ENCODE measurements at places on chromosomes 12 and 14.

DNA sequence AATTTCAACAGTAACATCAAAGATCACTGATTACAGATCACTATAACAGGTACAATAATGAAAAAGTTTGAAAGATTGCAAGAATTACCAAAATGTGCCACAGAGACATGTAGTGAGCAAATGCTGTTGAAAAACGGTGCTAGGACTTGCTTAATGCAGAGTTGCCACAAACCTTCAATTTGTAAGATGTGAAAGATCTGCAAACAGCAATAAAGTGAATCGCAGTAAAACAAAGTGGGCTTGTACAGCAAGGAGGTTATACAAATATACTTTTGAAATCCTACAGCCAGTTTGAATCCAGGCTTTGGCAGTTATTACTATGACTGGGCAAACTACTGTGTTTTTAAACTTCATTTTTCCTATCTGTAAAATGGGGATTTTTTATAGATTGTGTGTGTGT lies 1.0 kb upstream of the PLEKHA5 start:
- H3K27me3 ChIP-seq, result no peaks in the 10 kb centered on the region
- no peak for DNase-seq
- H3K4me1 ChIP-seq, result no peaks in the 10 kb centered on the region
- no peak overlapping the region for H3K27ac ChIP-seq
- no peaks in the 10 kb centered on the region for H3K36me3 ChIP-seq

- no peaks in the 10 kb centered on the region for H3K27me3 ChIP-seq
- no peak for DNase-seq
- peaks cover 7% of the 10 kb centered on the region for H3K4me1 ChIP-seq
- H3K27ac ChIP-seq, result peak overlapping the region; percentile 99
Measured at GRCh38 chr12:45214749-45215418, 1.0 kb upstream of the ANO6 start.

DNA sequence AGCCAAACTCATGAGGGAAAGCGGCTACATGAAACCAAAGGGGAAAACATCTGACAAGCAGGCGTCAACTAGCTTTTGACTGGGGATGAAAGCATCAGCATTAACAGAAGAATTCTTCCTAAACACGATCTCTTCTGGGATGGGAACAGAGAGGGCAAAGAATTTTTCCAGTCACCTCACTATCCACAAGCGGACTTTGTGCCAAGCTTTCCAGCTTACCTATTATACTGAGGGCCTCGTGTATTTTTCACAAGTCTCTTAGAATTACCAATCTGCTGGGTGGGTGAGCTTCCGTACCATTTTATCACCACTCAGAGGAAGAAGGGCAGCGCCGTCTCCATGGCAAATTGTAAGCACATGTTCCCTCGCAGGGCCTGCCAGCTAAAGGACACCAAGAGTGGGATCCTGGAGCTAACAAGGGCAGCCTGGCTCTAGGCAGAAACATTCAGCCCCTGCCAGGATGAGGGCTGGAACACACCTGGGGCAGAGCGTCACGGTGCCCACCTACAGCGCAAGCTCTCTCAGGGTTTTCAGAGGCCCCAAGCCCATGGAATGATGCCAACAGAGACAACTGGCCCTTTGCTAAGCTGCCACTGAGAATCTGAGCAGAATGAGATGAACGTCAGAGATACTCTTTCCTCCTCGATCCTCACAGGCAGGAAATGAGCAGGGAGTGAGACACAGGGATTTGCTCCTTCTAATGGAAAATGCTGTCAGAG lies 74.6 kb downstream of the CHGA start:
- H3K4me3 ChIP-seq, result no peak overlapping the region
- H3K27ac ChIP-seq, result no peak overlapping the region
- no peak for DNase-seq
- H3K36me3 ChIP-seq, result no peaks in the 10 kb centered on the region
- peaks cover 2% of the 10 kb centered on the region for H3K4me1 ChIP-seq
- no peaks in the 10 kb centered on the region for H3K27me3 ChIP-seq

DNA sequence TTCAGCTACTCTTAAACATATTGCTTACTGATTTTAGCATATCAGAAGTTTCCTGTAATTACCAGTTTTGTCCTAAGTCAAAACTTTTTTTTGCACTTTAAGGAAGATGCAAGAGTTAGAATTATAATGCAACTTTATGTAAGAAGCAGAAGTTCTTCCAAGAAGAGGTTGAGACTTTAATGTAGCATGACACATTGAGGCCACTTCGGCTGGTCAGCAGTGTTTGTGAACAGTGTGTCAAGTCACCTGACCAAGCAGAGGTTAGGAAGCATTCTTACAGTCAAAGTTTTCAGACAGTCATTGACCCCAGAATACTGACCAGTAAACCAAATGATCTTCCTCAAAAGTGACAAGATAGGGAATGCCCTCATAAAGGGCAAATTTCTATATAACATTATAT lies 15.2 kb downstream of the FGFR1OP2 start:
- no peaks in the 10 kb centered on the region for H3K4me1 ChIP-seq
- DNase-seq, result peak; percentile 38
- H3K27me3 ChIP-seq, result no peaks in the 10 kb centered on the region
- H3K27ac ChIP-seq, result no peak overlapping the region
- peaks cover 7% of the 10 kb centered on the region for H3K36me3 ChIP-seq

- DNase-seq, result no peak
- H3K36me3 ChIP-seq, result peaks cover 22% of the 10 kb centered on the region
- H3K4me3 ChIP-seq, result no peak overlapping the region
- H3K27ac ChIP-seq, result no peak overlapping the region
- no peaks in the 10 kb centered on the region for H3K4me1 ChIP-seq
Measured at GRCh38 chr14:39060818-39061437, 42.1 kb downstream of the SEC23A start.

DNA sequence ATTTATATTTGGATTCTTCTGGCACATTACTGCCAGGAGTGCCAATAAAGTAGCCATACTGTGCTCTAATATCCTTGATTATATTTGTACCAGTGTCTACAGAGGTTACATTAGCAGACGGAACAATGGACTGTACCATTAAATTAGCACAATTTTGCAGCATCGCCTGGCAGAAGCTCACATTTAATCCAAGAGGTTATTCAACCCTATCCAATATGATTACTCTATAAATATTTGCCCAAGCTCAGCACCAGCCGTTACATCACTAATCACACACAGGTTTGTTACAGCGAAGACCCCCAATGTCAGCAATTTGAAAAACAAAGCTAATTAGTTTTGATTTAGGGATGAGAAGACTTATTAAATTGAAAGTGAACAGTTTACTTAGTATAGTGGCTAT lies 16.9 kb upstream of the MGST1 start:
- H3K4me3 ChIP-seq, result no peak overlapping the region
- H3K27ac ChIP-seq, result no peak overlapping the region
- H3K36me3 ChIP-seq, result no peaks in the 10 kb centered on the region

DNA sequence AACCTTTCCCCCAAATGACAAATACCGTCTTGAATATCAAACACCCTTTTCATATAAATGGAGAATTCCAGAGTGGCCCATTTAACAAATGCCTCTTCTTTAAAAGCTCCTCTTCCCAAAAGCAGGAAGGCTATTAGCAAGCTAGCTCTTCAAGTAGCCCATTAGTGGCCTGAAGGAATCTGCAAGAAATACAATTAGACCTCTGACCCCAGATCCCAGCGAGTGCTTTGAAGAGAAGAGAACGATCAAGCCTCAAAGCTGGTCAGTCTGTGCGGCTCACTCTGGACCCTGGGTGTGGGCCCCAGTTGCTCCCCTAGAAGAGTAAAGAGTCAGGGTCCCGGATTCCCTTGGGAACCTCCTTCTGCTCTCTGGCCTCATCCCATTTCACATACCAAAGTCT lies 325.6 kb downstream of the NUAK1 start:
- H3K4me3 ChIP-seq, result no peak overlapping the region
- no peaks in the 10 kb centered on the region for H3K36me3 ChIP-seq
- H3K27me3 ChIP-seq, result no peaks in the 10 kb centered on the region
- H3K4me1 ChIP-seq, result peaks cover 6% of the 10 kb centered on the region

DNA sequence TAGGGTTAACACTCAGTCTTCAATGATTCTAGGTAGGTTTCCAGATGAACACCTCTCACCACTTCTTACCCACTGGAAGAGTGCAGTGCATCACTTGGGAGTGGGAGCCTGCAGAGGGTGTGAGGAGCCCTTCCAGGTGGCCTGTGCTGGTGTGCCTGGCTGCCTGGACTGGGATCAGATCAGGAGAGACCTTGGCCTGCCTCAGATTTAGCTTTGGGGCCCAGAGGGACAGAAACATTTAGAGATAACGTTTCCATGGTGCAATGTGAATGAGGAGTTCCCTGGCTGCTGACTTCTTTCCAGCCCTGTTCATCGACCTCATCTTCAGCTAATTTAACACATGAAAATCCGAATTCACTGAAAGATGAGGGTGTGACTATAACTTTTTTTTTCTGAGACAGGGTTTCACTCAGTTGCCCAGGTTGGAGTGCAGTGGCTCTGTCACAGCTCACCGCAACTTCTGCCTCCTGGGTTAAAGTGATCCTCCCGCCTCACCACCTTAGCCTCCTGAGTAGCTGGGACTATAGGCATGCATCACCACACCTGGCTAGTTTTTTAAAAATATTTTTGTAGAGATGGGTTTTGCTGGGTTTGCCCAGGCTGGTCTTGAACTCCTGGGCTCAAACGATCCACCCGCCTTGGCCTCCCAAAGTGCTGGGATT lies 53.6 kb downstream of the SUSD6 start:
- DNase-seq, result no peak
- no peaks in the 10 kb centered on the region for H3K27me3 ChIP-seq
- peaks cover 3% of the 10 kb centered on the region for H3K4me1 ChIP-seq
- H3K4me3 ChIP-seq, result no peak overlapping the region
- H3K36me3 ChIP-seq, result no peaks in the 10 kb centered on the region
- no peak overlapping the region for H3K27ac ChIP-seq

- no peaks in the 10 kb centered on the region for H3K4me1 ChIP-seq
- no peaks in the 10 kb centered on the region for H3K36me3 ChIP-seq
- H3K27me3 ChIP-seq, result no peaks in the 10 kb centered on the region
- H3K27ac ChIP-seq, result no peak overlapping the region
- DNase-seq, result peak; percentile 77
- no peak overlapping the region for H3K4me3 ChIP-seq
Measured at GRCh38 chr12:120914794-120915193, 10.6 kb upstream of the SPPL3 start.

DNA sequence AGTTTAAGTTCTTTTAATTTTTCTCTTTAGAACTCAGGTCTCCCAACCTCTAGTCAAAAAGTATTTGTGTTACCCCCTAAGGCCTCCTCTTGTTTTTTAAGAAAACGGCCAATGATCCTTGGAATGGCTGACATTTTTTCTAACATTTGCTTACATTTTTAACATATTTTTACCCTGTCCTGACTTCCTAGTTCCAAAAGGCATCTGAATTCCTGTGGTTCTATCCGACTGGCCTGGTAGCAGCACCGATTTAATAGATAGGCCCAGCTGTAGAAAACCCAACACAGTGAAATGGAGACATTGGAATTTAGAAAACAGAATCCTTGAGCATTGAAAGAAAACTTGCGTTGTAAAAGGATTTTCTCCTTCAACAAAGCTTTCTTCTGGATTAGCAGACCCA lies 134.7 kb upstream of the GSC start:
- H3K4me1 ChIP-seq, result peaks cover 23% of the 10 kb centered on the region
- DNase-seq, result peak; percentile 80

DNA sequence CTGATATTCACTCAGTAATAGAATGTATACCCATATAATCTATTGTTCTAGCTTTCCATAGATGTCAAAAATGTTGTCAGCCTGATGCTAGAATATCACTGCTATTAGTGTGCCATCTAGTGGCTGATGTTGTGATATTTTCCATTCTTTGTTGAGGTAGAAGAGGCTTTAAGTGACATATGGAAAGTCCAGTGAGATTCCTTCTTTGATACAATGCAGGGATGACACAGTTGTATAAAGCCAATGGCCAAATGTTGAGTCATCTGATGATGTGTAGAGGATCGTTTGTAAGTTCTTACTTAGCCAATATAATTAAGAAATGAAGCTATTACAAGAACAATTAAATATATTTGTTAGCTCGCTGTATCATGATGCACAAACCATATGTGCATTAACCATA lies 58.1 kb upstream of the PCED1B start:
- H3K4me1 ChIP-seq, result peaks cover 4% of the 10 kb centered on the region
- DNase-seq, result peak; percentile 43
- no peak overlapping the region for H3K4me3 ChIP-seq
- no peaks in the 10 kb centered on the region for H3K27me3 ChIP-seq
- H3K27ac ChIP-seq, result no peak overlapping the region
- H3K36me3 ChIP-seq, result no peaks in the 10 kb centered on the region

- H3K4me1 ChIP-seq, result no peaks in the 10 kb centered on the region
- DNase-seq, result no peak
Measured at GRCh38 chr12:65156366-65156841, 13.0 kb upstream of the LEMD3 start.
